ENCODE measurements at places on chromosomes 2 and 18.
A peak's percentile ranks its signal among the peaks of the same experiment; 100 is the strongest.

DNA sequence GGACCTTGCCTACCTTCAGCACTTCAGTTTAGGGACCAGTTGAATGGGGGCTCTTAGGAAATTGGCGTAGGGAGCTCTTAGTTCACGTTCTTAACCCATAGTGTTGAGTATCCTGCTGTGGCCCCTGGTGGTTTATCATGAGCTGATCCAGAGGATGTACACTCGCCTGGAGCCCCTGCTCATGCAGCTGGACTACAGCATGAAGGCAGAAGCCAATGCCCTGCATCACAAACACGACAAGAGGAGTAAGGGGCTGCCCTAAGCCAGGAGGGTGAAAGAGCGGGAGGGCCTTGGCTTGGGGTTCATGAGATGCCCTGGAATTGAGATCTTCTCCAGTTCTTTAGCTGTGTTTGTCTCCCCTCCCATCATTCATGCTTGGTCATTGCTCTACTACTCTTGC, 2.9 kb downstream of the RETREG2 start:
- no peak for DNase-seq

- no peak for DNase-seq
Measured at GRCh38 chr2:180124273-180125139, 117.4 kb upstream of the CWC22 start.

DNA sequence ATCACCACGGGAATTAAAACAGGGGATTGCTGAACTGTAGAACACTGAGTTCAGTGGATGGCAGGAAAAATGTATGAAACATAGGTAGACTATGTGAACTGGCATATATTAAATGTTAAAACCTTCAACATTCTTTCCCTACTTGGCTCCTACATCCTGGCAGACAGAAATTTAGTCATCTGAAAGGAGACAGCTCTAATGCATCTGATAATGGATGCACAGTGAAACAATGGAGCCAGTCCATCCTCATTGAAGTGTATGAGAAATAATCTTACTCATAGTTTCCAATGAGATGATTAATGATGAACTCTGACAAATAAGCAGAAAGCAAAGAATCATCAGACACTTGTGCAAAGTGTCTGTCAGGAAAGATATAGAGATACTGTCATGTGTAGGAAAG, 1629.7 kb upstream of the TMEFF2 start:
- DNase-seq = no peak

- peak; percentile 43 for DNase-seq
Measured at GRCh38 chr2:23614701-23615100, 229.7 kb downstream of the KLHL29 start.

DNA sequence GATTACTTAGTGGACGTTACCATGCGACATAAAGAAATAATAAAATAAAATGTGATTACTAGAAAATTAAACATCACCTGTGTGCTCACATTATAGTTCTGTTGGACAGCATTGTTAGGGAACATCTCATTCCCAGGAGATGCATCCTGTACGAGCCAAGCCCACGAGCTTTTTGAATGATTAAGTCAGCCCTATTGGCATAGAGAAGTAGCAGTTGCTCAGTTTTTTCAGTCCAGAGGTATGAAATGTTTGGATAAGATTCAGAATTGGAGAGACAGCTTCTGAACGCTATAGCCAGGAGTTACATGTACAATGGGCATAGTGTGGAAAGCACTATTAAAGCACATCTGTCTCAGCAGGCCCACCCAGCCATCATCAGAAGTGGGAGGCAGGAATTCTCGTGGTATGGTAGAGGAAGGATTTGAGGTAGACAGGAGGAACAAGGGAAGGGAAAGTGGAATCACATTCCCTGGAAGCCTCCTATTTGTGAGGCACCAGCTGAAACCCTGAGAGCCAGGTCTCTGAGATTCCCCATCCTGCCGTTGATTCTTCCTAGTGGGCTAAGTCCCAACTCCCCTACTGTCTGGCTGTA, 8.6 kb downstream of the SPATS2L start:
- no peak for DNase-seq

- no peak for DNase-seq
Measured at GRCh38 chr2:189639007-189639609, 22.2 kb upstream of the ASNSD1 start.

DNA sequence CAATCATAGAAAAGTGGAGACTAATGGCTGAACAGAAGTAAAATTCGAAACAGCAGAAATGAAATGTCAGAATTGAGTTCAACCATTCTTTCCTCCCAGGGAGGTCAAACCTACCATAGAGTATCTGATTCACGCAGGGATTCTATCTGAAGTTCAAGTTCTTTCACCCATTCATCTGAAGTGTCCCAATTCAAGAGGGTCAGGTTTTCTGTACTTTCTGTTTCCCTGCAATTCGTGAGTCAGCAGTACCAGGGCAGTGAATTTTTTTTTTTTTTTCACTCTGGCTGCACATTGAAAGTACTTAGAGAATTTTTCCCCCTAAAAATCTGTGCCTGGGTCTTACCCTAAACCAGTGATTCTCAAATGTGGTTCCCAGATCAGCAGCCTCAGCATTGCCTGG, 40.9 kb upstream of the CCDC88A start:
- no peak for DNase-seq

- peak; percentile 46 for DNase-seq
Measured at GRCh38 chr2:209579230-209579749, 155.4 kb downstream of the MAP2 start.

- DNase-seq = no peak
Measured at GRCh38 chr2:48169141-48169592, 262.9 kb upstream of the FBXO11 start.

GRCh38 chr2:222637067-222637466, 18.8 kb downstream of the FARSB start:
- DNase-seq = no peak

DNA sequence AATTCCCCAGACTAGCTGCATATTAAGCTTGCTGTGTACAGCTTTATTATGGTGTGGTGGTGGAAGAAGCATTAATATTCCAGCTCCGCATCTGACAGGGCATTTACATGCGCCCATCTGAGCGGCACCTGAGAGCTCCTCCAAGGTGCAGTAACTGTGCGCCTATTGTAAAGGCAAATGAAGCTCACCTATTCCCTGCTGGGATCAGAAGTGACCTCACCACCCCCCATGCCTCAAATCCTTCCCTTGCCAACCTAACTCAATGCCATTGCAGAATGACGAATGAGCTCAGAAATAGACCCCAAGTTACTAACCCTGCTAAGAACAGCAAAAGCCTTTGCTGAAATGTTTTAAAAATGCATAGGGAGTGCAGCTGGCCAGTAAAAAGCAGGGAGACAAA, 14.3 kb downstream of the BCL11A start:
- DNase-seq = no peak

DNA sequence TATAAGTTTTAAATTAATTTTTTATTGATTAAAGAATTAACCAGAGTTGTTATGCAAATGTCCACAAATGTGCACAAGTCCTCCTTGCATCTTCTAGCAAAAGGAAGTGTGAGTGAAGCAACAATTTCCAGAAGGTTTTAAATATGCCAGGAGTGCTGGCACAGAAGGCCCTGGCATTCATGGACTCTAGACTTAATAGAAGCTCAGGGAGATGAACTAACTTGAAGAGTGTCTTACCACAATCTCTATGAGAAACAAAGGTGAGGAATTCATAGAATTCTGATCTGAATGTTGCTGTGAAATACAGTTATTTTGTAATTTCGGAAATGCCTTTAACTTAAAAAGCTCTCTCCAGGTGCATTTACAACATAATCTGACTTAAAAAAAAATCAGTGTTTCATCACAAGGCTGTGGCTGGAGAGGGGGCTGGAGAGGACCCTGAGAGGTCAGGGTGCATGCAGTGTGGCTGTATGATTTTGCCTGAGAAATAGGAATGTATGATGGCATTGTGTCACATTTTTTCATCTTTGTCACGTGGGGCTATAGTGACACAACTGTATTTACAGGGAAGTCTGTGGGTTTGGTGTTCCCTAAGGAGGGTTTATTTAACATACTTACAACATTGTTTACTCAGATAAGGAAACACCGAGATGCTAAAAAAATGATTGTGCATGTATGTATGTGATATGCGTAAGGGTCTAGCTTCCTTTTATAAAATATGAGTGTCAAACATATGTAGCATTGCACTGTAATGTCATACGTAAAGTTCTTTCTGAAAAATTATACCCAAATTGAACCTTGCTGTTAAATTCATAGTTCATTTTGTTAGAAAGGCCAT, 66.2 kb downstream of the MAP4K4 start:
- DNase-seq = no peak

DNA sequence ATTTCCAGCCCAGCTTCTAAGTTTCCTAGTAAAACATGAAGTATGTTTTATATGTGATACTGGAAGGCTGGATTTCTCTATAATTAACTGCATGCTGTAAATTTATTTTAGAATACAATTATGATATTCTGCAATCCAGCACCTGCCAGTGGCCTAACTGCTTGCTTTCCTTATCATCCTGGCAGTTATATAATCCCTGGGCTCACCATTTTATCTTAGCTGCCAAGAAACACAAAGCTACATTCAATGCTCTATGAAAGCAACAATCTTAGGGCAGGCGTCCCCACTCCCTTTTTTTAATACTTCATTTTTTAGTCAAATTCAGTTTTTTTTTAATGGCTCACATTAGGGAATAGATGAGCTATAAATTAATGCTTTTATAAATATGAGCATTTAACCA, 38.4 kb upstream of the UBXN4 start:
- no peak for DNase-seq

- no peak for DNase-seq
Measured at GRCh38 chr2:157476953-157477709, 33.2 kb upstream of the CYTIP start.

DNA sequence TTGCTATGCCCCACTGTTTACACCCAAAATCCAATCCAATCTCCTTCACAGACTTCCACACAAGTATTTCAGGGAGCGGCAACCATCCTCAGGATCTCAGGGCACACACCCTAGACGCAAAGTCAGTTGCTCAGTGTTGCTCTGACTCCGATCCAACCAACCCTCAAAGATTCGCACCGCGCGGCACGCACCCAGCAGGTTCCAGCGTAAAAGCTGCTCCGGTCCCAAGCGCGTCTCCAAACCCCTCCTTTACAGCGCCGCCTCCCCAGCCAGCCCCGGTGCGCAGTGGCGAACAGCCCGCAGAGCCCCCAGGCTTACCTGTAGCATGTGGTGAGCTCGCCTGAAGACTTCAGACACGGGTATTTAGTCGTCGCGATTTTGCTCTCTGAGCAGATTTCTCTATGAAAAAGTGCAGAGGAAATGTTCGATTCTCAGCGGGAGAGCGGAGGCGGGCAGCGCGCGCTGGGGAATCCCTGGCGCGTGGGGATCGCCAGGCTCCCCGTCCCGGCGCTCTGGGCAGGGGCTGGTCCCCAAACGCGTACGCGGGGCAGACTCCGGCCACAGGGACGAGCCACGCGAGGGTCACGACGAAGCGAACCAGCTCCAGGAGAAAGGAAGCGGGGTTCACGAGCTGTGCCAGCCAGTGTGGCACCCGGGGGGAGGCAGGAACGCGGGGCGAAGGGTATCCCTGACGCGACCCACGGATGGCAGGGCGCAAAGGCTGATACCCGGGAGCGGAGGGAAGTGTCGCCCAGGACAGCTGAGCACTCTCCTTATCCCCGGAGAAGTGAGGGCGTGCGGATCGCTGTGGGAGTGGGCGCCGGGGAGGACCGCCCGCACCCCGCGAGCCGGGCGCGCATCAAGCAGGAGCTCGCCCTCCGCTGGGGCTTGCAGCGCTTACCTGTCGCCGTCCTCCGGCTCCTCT, 650 bp downstream of the CCBE1 start:
- DNase-seq = no peak

DNA sequence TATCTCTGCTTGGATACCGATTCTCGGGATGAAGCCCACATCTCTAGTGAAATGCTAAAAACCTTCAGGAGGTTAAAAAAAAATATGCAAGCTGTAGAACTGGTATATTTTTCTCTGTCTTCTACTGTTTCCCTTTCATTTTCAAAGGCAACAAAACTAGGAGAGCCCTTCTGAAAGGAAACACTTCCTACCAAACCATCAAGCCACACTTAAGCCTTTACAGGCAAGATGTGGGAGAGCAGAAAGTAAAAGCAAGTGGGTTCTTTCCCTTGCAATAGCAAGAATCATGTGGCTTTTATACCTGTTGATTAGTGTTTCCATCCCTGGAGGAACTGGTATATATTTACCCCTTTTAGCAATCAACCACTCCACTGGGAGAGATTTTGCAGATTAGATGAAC, 147.9 kb upstream of the ACAA2 start:
- no peak for DNase-seq

DNA sequence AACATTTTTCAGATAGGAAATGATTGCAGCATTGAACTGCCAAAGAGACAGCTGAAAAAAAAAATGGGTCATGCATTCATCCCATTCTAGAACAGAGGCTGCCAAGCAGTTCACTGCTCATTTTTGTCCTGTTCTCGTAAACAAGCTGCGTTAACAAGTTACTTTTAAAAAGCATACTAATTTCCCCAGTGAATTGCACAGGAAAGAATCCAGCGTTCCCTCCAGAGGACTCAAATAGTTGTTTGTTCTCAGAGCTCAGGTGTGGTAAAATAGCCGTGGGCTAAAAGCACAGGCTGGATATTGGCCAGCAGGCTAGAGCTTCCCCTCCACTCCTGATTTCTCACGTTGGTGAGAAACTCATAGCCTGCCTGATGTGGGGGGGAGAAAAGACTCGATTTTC, 76.1 kb upstream of the AQP4 start:
- no peak for DNase-seq

GRCh38 chr18:4587204-4587603, 132.1 kb upstream of the DLGAP1 start:
- DNase-seq = no peak

DNA sequence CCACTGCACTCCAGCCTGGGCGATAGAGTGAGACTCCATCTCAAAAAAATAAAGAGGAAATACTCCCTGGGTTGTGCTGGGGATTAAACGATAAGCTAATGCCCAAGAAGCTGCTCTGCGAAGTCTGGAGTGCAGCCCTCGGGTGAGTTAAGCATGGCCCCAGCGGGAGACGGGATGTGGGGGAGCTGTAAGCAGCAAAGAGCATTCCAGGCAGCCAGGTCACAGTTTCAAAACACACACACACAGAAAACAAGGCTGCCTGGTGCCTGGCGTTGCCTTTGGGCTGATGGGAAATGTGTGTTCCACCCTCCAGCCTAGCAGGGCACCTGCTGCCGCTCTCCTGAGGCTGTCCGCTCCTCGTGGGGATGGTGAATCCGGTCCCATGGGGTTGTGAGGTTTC, 24.1 kb downstream of the ODC1 start:
- DNase-seq = no peak

GRCh38 chr2:46053564-46053963, 243.6 kb upstream of the EPAS1 start:
- DNase-seq = no peak

DNA sequence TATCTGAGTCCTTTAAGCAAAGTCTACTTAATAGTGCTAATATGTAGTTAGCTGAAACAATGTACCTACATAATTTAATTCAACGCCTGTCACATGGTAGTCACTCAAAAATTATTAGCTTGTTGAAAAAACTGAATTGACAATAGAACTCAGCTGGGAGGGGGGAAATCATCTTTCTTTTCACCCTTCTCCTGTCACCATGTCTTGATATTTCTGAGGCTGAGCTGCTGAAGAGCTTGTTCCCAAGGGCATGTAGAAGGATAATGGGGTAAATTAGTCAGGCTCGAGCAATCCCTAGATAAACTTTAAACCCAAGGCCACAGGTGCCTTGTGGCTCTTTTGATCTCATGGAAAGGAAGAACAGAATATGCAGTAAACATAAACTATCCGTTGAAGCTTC, 339.6 kb upstream of the LRATD1 start:
- no peak for DNase-seq

GRCh38 chr2:185578322-185578721, 160.3 kb upstream of the FSIP2 start:
- no peak for DNase-seq
